Fibroblast of the aortic adventitia (primary cell): ENCODE measurements at places on chromosomes 7 and 10. TPM values are rescaled to one million over a fixed set of nuclear protein-coding genes. Genes with fewer than 3 reads are reported as not detected.

- DNase-seq, result no peak
Observed at GRCh38 chr7:69232445-69233376, 365.6 kb upstream of the AUTS2 start.

The SPDYE9 gene
- total RNA-seq, result 0.08 TPM in 1 of 2 replicates, not detected in the other

The MEIG1 gene
- total RNA-seq, result not detected in 2 replicates

DNA sequence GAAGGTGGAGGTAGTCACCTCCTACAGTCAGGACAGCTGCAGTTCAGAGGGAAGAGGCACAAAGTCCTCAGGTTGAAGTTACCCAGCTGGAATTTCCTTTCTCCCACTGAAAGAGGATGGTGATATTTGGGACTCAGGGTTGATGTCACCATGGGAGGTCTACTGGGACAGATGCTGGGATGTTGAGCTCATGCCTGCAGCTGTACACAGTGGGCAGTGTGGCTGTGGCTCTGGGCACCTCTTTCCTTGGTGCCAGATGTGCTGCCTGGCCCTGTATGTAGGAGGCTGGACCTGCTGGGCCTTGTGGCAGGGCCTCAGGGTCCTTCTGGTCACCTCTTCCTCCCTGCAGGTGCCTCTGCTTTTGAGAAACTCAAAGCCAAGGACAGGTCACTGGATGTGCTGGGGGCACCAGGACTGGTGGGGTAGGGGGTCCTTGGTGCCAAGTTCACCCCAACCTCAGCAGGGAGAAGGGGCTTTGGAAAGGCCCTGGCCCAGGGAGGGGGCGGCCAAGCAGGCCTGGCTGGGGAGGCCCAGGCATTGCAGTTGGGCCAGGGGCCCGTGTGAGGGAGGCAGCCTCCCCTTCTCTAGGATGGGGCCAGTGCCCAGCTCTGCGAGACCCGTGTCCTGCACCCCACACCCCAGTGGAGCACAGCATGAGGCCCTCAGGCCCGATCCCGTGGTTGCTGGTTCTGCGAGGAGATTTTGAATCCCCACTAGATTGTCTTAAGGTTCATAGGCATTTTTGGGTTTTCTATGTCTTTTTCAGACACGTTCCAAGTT, 103.1 kb downstream of the BMS1 start:
- DNase-seq, result no peak

- DNase-seq, result no peak
Observed at GRCh38 chr10:26213157-26213800, 3.3 kb upstream of the GAD2 start.
